Kidney (tissue), 22 donors: ENCODE measurements at places on chromosomes 6 and 20.
A peak's percentile ranks its signal among the peaks of the same experiment; 100 is the strongest.

DNA sequence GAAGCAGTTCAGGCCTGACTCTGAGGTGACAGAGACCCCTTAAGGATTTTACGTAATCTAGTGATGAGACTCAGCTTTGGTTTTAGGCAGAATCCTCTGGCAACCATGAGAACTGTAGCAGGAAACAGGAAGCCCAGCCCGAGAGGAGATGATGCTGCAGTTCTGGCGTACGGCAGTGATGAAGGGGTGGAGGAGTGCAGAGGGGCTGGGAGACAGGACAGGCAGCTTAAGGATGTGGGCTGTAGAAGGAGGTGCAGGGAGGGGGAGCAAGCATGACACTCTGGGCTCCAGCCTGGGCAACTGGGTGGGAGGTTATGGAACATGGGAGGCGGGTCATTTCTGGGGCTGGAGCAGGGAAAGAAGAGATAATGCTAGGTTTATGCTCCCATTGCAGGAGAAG lies 67.1 kb downstream of the LRFN2 start:
- no peak for DNase-seq

GRCh38 chr20:57175397-57176010 lies 90.9 kb downstream of the BMP7 start:
- no peak for DNase-seq

- DNase-seq = peak; percentile 53
These were observed 33.4 kb downstream of the NCOA3 start for GRCh38 chr20:47535088-47535487.

DNA sequence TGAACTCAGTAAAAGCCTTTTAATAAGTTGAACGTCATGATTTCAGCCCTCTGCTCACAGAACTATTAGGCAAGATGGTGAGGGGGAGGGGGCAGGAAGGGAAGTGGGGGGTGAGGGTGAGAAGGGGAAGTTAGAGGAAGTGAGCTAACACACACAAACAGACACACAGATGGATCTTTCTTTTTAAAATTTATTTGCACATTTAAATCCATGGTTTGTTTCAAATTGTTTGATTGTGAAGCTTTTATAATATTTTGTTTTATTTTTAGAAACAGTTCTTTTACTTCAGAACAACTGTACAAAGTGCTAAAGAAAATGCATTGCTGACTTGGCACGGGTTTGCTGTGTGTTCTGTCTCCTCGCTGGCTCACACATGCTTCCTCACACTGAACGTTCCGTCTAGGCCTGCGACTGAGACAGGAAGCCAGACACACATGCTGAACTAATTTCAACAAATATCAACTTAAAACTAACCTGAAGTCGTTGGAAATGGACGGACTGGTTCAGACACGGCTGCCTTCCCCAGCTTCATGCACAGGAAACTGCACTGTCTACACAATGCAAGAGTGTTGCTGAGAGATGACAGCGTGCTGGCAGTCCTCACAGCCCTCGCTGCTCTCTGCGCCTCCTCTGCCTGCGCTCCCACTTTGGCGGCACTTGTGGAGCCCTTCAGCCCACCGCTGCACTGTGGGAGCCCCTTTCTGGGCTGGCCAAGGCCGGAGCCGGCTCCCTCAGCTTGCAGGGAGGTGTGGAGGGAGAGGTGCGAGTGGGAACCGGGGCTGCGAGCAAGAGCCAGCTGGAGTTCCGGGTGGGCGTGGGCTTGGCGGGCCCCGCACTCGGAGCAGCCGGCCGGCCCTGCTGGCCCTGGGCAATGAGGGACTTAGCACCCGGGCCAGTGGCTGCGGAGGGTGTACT lies 8.1 kb upstream of the ZBP1 start:
- peak; percentile 60 for DNase-seq

DNA sequence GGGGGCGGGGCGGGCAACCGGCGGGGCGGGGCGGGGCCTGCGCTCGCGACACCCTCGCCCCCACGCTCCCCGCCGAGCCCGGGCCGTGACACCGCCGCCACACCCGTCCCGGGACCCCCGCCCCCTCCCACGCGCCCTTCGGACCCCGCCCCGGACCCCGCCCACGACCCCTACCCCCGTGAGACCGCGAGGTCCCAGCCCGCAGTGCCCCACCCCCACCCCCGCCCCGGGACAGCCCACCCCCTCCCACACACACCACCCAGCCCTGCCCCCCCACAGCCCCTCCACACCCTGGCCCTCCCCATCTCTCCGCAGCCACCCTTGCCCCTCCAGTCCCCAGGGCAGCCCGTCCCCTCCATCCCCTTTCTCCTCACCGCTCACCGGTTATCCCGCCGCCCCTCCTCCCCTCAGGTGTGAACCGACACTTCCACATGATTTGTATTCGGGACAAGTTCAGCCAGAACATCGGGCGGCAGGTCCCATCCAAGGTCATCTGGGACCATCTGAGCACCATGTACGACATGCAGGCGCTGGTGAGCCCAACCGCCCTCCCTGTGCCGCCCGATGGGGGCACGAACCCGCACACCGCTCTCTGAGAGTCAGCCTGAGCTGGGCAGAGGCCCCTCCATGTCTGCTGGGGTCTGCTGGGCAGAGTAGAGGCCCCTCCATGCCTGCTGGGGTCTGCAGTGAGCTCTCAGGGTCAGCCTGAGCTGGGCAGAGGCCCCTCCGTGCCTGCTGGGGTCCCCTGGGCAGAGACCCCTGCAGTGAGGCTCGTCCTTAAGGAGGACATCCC lies 622 bp downstream of the MRGBP start:
- DNase-seq = no peak

- no peak for DNase-seq
These were observed 123.5 kb downstream of the MAN1A1 start for GRCh38 chr6:119226089-119226488.

DNA sequence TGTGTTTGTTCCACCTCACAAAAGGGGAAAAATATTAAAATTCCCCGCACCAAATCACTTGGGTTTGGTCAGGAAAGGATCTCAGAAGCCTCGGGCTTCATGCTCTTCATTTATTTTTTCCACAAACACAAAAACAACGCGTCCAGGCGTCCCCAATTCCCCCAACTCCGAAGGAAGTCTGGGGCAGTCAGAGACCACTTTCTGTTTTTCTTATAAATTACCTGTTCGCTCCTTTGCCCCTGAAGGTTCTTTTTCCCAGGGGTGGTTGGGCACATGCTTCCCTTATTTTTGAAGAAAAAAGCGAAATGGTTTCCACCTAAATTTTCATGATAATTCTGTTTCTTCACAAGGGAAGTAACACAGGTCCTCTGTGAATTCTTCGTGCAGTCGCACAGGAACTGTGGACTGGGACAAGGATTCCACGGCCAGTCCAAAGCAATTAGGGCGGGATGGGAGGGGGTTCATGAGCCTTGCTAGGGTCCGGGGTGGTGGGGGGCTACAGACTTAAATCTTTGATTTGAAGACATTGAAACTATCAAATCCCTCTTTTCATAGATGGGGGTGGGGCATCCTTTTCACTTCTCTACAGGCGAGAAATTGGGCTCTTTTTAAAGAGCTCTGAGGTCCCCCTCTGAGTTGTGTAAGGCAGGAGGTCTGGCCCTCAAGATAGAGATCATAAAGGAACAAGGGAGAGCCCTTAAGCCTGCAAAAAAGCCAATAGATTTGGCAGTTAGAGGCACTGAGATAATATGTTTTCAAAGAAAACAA lies 30.5 kb upstream of the HFE start:
- DNase-seq = peak; percentile 78

DNA sequence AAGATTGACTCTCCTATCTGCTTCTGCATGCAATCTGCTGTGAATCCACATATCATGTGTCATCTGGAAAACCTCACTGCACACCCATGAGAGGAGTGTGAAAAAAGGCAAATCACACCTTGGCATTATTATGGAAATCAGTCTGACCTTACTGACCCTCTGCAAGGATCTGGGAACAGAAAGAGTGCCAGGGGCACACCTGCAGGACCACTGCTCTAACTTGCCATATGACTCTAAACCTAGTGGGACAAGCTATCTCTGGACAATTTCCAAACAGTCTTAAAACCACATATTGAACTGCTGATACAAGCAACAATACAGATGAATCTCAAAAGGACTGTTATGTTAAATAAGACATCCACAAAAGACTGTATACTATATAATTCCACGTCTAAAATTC lies 50.3 kb downstream of the ABHD12 start:
- no peak for DNase-seq

DNA sequence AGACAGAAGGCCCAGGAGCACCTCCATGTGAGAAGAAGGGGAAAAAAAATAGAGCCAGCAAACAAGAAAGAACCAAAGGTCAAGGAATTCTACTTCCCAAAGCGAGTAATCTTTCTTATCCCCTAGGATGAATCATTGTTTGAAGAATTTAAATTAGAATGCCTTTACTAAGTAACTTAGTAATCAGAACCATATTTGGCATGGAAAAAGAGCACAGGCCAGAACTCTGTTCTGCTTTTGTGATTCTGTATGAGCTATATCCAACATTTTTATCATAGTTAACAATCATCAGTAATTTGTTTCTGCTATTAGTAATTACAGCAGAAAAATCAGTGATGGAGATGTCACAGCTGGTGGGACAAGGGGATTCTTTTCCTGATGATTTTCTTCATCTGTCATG lies 228.8 kb upstream of the FAM83B start:
- DNase-seq = no peak

DNA sequence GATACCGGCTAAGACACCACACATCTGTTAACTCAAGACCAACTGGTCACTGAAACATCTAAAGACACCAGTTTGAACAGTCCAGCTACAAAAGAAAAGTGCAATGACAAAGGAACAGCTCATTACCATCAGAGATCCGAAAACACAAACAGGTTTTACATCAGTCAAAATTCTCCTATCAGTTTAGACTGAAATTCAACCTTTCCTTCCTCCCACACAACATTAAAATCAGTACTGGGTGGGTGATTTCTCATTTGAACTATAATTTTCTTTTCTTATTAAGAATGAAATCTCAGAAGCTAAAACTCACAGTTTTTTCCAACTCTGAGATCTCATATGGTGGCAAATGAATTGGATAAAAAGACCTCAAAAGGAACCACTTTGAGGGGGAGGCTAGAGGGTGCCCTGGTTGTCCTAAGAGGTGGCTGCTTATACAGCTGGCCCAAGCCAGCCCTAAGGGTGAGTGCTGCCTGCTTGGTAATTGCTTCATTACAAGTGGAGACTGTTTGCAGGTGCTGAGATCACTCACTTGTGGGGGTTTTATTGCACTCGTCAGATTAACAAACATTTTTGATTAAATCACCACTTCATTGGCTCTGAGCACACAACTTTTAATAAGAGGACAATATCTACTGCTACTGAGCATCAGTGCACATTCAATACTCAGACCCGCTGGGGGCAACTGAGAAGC lies 4.3 kb downstream of the CCDC167 start:
- no peak for DNase-seq

DNA sequence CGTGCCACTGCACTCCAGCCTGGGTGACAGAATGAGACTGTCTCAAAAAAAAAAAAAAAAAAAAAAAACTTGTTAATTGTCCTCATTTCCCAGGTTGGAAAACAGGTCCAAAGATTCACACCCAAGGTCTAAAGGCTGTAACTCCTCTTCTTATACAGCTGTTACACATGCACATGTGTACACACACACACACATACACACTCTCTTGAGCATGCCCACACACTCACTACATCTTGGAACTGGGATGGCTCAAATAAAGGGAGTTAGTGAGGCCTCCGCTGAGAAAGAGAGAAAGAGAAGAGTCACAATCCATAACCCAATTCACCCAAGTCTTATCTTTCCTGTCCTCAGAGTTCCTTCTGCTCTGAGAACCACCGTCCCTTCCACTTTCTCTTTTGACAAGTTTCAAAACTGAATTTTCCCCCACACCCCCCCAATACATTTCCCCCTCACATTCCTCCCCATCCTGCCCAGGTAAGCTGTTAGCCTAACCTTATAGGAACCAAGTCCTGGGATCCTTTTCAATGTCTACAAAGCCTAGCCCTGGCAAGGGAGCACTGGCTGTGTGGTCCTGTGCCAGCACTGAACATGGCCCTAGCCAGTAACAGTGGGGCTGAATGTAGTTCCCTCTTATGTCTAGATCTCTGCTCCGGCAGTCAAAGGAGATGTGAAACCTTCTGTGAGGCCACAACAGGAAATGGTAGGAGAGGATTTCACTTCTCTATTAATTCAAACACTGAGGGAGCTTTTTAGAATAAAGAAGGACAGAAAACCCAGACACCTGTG lies 3.2 kb upstream of the HLA-DMB start:
- DNase-seq = no peak

- no peak for DNase-seq
These were observed 3.5 kb downstream of the ZFAND3 start for GRCh38 chr6:37822851-37823682.

DNA sequence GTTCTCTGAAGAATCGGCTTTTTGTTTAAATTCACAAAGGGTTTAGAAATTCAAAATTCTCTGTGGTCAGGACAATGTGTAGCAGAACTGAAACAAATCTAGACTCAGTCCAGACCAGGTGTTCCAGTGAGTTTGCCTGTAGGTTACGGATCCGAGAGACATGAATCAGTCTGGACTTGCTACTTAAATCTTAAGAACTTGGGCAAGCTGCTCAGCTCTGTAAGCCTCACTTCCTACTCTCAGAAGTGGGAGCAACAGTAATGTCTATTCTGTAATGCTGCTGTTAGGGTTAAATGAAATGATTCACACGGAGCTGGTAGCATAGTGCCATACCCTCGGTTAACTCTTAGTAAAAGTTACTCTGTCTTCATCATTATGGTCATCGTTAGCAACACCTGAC lies 37.7 kb downstream of the HECA start:
- no peak for DNase-seq

- DNase-seq = peak; percentile 27
These were observed 14.3 kb upstream of the LAMP5 start for GRCh38 chr20:9500121-9500520.

DNA sequence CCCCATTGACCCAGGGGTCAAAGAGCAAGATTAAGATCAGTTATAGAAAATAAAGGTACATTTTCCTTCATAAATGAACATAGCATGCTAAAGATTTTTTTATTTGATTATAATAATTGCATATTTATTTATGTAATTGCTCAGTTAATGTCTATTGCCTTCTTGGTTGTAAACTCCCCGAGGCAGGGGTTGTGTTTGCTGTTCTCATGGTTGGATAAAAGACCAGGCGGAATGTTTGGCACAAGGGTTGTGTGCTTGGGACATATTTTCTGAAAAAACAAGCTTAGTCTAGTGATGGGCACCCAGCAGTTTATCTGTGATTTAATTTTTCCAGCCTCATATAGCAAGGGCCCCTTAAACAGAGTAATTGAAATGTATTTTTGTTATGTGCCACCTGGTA lies 47.5 kb upstream of the ZFP64 start:
- DNase-seq = no peak

GRCh38 chr6:46923476-46923875 lies 1.7 kb upstream of the ADGRF5 start:
- DNase-seq = no peak

DNA sequence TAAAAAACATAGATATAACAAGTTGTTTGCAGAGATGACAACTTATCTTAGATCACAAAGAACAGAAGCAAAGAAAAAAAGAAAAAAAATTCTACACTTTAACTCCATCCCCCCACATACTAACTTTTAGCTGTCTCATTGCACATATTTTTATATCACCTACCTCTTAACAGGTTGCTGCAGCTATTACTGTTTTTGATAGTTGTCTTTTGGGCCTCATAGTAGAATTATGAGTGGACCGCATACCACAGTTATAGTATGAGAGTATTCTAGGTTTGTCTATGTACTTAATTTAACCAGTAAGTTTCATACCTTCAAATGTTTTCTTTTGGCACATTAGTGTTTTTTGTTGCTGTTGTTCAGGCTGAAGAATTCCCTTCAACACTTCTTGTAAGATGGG lies 12.3 kb downstream of the RSPH3 start:
- no peak for DNase-seq
